Pancreas (tissue), 10 donors: ENCODE measurements at places on chromosomes 4 and X. TPM values are rescaled to one million over a fixed set of nuclear protein-coding genes. Genes with fewer than 3 reads are reported as not detected.

DNA sequence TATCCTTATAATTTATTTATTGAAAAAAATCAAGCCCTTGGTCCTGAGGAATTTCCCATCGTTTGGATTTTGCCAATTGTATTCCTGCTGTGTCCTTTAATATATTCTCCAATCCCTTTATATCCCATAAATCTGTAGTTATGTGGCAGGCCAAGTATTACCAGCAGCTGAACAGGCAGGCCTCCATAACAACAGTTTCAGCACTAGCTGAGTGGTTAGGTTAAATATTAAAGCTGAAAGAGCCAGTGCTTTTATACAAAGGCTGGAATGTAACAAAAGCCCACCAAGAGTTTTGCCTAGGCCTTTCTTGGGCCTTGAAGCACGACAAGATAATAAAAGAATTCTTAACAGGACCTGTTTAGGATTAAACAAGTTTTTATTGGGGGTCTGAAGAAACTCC is 366.6 kb upstream of the GALNT7 start:
- no peaks in the 10 kb centered on the region for H3K36me3 ChIP-seq
- no peaks in the 10 kb centered on the region for H3K27me3 ChIP-seq
- H3K4me1 ChIP-seq = no peaks in the 10 kb centered on the region
- DNase-seq = no peak
- H3K27ac ChIP-seq = no peak overlapping the region
- H3K4me3 ChIP-seq = no peak overlapping the region

GRCh38 chrX:11267425-11267824 is 25.8 kb upstream of the AMELX start:
- no peak overlapping the region for H3K27ac ChIP-seq
- no peaks in the 10 kb centered on the region for H3K36me3 ChIP-seq
- H3K4me1 ChIP-seq = no peaks in the 10 kb centered on the region
- H3K4me3 ChIP-seq = no peak overlapping the region

- H3K4me3 ChIP-seq = no peak overlapping the region
- H3K27me3 ChIP-seq = no peaks in the 10 kb centered on the region
- H3K4me1 ChIP-seq = no peaks in the 10 kb centered on the region
- DNase-seq = no peak
- no peaks in the 10 kb centered on the region for H3K36me3 ChIP-seq
- H3K27ac ChIP-seq = no peak overlapping the region
These were observed 15.0 kb upstream of the ENAM start for GRCh38 chr4:70613306-70614183.

DNA sequence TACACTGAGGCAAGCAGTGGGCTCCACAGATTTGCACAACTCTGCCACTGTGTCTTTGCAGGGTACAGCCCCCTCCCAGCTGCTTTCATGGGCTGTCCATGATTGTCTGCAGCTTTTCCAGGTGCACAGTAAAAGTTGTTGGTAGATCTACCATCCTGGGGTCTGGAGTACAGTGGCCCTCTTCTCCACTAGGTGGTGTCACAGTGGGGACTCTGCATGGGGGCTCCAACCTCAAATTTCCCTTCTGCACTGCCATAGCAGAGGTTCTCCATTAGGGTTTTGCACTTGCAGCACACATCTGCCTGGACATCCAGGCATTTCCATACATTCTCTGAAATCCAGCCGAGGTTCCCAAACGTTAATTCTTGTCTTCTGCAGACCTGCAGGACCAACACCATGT is 1002.3 kb downstream of the FAM133A start:
- no peak for DNase-seq
- no peak overlapping the region for H3K27ac ChIP-seq
- no peak overlapping the region for H3K4me3 ChIP-seq
- peaks cover 6% of the 10 kb centered on the region for H3K27me3 ChIP-seq

DNA sequence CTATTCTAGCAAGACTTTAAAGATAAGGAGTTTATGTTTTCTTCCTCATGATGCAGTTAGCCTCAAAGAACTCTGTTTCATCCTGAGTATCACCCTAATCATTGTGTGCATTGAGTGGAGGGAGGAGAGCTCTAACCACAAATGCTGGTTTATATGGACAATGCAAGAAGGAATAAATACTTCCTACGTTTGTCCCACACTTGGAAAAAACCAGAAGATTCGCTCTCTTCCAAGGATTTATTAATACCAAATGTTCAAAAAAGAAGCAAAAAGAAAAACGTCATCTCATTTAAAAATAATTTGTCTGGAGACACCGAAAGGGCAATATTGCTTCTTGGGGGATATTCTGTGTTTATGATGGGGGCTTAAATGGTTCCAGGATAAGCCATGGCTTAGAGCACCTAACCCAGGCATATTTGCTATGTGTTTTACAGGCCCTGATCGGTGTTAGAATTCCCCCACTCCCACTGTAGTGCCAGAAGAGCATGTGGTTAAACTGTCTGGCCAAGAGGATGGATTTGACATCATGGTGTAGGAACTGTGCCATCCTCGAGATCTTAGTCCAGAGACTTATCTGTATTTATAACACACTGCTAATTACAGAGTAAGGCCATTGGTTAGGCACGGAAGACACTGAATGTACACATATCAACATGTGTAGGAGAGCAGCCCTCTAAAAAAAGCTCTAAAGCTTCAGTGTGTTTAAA is 227.2 kb downstream of the ANK2 start:
- H3K4me3 ChIP-seq = no peak overlapping the region
- H3K4me1 ChIP-seq = no peaks in the 10 kb centered on the region
- no peaks in the 10 kb centered on the region for H3K27me3 ChIP-seq
- no peaks in the 10 kb centered on the region for H3K36me3 ChIP-seq

- H3K4me1 ChIP-seq = no peaks in the 10 kb centered on the region
- H3K4me3 ChIP-seq = no peak overlapping the region
- no peaks in the 10 kb centered on the region for H3K36me3 ChIP-seq
These were observed 730.8 kb upstream of the NDST4 start for GRCh38 chr4:115844180-115844579.

The GPAT3 gene
- total RNA-seq = 0.23 TPM
